CD14-positive monocyte (primary cell): ENCODE measurements at places on chromosomes 16 and 17.

DNA sequence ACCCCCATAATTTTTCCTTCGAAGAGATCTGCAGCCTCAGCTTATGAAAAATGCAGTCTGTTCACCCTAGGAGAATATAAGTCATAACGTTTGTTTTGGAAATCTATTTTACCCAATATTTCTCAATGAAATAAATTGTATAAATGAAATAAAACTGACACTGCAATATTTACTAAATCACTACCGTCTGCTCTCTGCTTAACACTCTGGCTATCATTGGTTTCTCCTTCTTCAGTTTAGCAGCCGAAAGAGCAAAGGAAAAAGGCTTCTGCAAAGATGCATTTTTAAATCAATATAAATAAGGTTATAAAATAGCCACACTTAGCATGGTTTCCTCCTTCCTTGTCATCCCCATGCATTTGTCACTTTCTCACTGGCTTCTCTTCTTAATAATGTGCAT is 148.2 kb downstream of the SNX11 start:
- no peak for DNase-seq

GRCh38 chr16:28491230-28491969 is 474 bp downstream of the CLN3 start:
- DNase-seq = peak; percentile 68

DNA sequence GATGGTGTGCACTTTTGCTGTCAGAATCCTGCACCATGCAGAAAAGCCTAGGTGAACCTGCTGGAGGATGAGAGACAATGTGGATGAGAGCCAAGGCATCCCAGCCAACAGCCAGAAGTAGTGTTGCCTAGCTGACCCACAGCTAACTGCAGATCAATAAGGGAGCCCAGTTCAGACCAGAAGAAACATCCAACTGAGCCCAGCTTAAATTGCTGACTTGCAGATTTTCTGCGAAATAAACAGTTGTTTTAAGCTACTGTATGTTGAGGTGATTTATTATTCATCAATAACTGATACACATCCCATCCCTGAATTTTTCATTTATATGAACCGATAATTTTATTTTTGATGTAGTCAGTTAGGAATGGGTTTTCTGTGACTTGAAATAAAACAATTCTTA is 39.2 kb upstream of the TOX3 start:
- DNase-seq = no peak

GRCh38 chr17:5785867-5786509 is 201.7 kb upstream of the NLRP1 start:
- DNase-seq = no peak

- no peak for DNase-seq
Observed at GRCh38 chr16:21233521-21234150, at the start of gene ANKS4B. TSS of gene ANKS4B (plus strand) at chr16:21233699. CDS start at chr16:21233738, 39 bp downstream.

DNA sequence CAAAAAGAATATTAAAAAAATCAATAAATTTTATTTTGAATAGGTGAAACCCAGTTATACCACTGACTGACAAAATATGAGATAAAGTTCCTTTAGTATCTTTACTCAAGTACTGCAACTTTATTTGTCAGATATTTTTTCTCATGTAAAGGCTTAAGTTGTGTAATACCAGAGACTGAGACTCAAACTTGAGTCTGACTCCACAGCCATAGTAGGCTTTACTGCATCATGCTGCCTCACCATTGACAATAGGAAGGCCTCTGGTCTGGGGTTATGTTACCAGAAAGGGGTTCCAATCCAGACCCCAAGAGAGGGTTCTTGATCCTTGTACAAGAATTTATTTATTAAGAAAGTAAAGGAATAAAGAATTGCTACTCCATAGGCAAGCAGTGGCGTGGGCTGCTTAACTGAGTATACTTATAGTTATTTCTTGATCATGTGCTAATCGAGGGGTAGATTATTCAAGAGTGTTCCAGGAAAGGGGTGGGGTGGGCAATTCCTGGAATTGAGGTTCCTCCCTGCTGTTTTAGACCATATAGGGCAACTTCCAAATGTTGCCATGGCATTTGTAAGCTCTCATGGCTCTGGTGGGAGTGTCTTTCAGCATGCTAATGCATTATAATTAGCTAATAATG is 187.4 kb upstream of the WSB1 start:
- DNase-seq = no peak

GRCh38 chr16:66300037-66300436 is 66.5 kb upstream of the CDH5 start:
- no peak for DNase-seq

DNA sequence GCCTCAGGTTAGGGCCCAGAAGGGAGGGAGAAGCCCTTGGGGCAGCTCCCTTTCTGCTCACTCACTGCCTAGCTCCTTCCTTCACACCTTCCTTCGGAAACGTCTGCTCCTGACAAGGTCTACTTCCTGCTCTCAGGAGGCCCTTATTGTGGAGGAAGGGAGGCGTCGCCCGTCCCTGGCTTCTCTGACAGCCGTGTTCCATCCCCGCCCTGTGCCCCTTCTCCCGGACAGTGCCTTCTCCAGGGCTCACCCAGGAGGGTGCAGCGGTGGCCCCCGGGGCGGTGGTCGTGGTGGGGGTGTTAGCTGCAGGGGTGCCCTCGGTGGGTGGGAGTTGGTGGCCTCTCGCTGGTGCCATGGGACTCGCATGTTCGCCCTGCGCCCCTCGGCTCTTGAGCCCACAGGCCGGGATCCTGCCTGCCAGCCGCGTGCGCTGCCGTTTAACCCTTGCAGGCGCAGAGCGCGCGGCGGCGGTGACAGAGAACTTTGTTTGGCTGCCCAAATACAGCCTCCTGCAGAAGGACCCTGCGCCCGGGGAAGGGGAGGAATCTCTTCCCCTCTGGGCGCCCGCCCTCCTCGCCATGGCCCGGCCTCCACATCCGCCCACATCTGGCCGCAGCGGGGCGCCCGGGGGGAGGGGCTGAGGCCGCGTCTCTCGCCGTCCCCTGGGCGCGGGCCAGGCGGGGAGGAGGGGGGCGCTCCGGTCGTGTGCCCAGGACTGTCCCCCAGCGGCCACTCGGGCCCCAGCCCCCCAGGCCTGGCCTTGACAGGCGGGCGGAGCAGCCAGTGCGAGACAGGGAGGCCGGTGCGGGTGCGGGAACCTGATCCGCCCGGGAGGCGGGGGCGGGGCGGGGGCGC is 231.9 kb downstream of the SEC14L1 start:
- DNase-seq = peak; percentile 48
